ENCODE measurements at places on chromosomes 2 and 18.

DNA sequence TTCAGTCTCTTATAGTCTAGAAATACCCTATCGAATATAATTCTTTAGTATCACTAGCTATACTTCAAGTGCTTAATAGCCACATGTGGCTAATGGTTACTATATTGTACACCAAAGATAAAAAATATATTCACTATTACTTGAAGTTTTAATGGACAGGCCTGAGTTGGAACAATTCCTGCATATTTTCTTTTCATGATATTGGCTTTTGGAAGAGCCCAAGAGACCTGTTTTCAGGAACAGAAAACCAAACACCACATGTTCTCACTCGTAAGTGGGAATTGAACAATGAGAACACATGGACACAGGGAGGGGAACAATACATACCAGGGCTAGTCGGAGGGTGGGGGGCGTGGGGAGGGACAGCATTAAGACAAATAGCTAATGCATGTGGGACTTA is 334.4 kb upstream of the TRIB2 start:
- no peak for DNase-seq

GRCh38 chr2:85163675-85164074 is 30.5 kb downstream of the TCF7L1 start:
- no peak for DNase-seq

- no peak for DNase-seq
These were observed 278.0 kb downstream of the METTL4 start for GRCh38 chr18:2293109-2293839.

- DNase-seq = no peak
These were observed 135.6 kb downstream of the ARHGAP15 start for GRCh38 chr2:143264851-143265250.
